ENCODE measurements at places on chromosomes 3 and 15.

- DNase-seq = no peak
These were observed 21.4 kb upstream of the DYNC1LI1 start for GRCh38 chr3:32592011-32592410.

GRCh38 chr15:53982876-53983275, 4.6 kb downstream of the UNC13C start:
- no peak for DNase-seq

GRCh38 chr3:124701687-124702086, 28.6 kb upstream of the UMPS start:
- no peak for DNase-seq

- no peak for DNase-seq
These were observed 7.6 kb upstream of the ISL2 start for GRCh38 chr15:76328958-76329357.

DNA sequence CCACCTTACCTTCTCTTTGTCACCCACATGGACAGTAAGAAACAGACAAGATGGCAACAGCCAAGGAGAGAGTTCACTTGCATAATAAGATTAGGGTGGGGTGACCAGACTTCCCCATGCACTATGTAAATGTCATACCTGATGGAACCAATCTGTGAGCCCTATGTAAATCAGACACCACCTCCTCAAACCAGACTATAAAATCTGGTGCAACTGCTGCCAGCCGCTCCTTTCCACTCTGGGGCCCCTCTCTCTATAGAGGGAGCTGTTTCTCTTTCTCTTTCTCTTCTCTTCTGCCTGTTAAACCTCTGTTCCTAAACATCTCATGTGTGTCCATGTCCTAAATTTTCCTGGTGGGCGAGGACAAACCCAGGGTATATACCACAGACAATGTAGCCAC, 405.5 kb upstream of the CNTN4 start:
- no peak for DNase-seq

GRCh38 chr3:18740631-18741583, 315.8 kb upstream of the SATB1 start:
- peak; percentile 79 for DNase-seq

DNA sequence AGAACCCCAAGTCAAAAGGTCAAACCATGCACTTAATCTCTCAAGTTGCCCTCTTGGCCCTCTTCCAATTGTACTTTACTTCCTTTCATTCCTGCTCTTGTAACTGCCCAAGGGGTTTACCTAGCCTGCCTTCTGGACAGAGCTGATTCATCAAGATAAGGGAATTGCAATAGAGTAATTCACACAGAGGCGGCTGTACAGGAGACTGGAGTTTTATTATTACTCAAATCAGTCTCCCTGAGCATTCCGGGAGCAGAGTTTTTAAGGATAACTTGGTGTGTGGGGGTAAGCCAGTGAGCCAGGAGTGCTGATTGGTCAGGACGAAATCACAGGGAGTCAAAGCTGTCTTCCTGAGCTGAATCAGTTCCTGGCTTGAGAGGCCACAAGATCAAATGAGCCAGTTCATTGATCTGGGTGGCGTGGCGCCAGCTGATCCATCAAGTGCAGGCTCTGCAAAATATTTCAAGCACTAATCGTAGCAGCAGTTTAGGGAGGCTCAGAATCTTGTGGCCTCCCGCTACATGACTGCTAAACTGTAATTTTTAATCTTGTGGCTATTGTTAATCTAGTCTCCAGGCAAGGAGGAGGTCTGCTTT, 590.0 kb downstream of the EPHA3 start:
- DNase-seq = no peak

- DNase-seq = peak; percentile 74
These were observed at the start of gene PLSCR2 for GRCh38 chr3:146469150-146470017. Gene PLSCR2 (minus strand): TSS chr3:146469561. CDS start chr3:146459904, 9,657 bp downstream.

DNA sequence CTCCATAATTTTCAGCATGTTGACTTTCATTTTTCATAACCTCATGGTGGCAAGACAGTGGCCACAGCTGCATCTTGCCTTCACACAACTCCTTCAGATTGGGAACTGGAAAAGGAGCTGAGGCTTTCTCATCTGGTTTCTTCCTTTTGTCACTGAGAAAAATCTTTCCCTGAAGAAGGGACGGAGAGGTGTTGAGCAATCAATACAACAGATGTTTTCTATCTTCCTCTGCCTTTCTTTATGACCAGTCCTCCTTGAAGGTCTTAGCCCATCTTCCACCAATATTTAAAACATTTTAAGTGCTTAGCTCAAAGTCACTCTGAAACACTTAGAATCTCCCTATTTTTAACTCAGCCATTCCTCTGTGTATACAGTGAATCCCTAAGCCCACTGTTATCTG, 11.9 kb downstream of the ZNF660 start:
- no peak for DNase-seq

DNA sequence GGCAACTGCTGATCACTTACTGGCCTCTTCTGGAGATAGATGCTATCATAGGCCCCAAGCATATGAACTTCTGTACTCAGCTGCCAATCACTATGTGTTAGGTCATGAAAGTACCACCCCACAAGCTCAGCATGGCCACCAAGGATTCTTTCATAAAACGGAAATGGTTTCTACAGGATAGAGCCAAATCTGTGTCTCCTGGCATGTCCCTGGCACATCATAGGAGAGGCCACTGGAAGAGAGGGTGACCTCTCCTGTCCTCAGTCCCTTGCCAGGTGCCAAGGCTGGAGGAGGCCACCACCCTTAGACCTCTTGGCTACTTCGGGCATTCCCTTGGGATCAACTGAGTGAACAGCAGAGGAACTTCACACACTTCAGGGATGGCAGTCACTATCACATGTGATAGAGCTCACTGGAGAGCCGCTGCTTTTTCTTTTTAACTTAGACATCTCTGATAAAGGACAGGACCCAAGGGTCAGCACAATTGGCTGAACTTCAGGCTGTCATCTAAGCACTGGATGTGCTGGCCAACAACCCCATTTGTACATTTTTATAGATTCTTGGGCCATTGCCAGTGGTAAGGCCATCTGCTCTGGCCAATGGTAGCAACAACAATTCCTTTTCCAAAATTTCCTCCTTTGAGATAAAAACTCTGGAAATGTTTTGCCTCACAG, 425.2 kb downstream of the SQOR start:
- DNase-seq = no peak

- DNase-seq = no peak
These were observed 30.3 kb upstream of the SEC13 start for GRCh38 chr3:10351013-10351735.

GRCh38 chr15:84653584-84653909, 536 bp downstream of the WDR73 start:
- no peak for DNase-seq

- no peak for DNase-seq
These were observed 77.3 kb downstream of the CNTN3 start for GRCh38 chr3:74537164-74537563.

- no peak for DNase-seq
These were observed 47.9 kb downstream of the TNK2 start for GRCh38 chr3:195860456-195860855.

GRCh38 chr15:89812011-89812846, 2.4 kb downstream of the ANPEP start:
- peak; percentile 39 for DNase-seq

DNA sequence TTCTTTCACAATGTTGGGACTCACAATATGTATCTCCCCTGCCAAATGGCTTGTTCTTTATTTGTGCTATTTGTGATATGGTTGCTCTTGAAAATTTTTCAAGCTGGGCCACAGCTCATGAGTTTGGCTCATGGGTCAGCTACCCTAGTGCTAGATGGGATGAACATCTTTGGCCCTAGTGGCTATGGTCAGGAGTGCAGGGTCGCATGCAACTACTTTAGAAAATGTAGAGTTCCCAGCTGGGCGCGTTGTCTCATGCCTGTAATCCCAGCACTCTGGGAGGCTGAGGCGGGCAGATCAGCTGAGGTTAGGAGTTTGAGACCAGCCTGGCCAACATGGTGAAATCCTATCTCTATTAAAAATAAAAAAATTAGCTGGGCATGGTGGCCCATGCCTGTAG, 55.8 kb downstream of the POLR2M start:
- DNase-seq = peak; percentile 16

DNA sequence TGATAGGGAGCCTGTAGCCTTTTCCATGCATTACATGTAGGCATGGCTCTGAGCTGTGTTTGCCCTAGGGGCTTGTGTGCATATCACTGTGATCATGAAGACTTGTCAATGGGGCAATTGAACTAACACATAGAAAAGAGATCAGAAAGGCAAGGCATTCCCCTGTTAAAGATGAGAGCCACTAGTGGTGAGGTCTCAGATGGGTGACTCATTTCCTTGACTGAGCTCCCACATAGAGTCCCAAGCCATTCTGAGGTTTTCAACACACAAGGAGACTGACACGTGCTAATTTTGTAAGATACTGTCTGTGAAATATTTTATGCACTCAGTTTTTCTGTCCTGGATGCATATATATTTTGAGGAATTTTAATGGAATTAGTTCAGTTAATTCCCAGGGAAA, 53.8 kb downstream of the SAMMSON start:
- peak; percentile 56 for DNase-seq

GRCh38 chr3:133991637-133992036, 38.1 kb downstream of the SLCO2A1 start:
- peak; percentile 70 for DNase-seq

GRCh38 chr3:43187836-43188479, 82.1 kb upstream of the POMGNT2 start:
- no peak for DNase-seq

DNA sequence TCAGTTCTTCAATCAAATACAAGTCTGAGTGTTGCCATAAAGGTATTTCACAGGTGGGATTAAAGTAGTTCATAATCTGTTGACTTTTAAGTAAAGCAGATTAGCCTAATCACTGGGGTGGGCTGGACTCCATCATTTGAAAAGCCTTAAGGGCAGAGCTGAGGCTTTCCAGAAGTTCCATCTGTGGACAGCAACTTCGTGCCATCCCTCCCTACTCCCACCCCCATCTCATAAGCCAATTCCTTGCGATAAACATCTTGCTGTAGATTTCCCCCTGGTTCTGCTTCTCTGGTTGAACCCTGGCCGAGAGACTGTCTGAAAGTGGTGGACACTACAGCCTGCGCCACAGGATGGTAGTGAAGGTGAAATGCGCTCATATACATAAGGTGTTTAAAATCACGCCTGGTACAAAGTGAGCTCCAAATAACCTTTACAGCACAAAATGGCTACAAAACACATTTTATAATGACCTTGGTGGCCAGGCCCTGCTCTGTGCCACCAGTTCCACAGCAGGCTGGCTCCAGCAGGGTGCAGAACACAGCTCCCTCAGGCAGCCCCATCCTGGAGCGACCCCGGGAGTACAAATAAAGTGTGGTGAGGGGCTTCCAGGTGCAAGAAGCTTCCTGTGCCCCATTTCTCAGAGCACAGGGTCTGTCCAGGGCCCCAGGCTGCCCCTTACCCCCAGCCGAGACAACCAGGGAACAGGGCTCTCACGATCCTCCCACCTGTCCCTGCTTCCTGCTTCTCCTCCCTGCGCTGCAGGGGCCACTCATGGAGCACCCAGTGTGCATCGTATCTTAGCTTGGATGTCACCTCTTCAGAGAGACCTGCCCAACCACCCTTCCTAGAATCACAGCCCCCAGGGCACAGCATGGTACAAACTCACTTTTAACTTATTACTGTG, 25.8 kb upstream of the GATA2 start:
- DNase-seq = no peak

- no peak for DNase-seq
These were observed 33.8 kb downstream of the ALDH1L1 start for GRCh38 chr3:126146525-126147146.

- no peak for DNase-seq
These were observed 78.2 kb downstream of the SMAD3 start for GRCh38 chr15:67143646-67144045.

DNA sequence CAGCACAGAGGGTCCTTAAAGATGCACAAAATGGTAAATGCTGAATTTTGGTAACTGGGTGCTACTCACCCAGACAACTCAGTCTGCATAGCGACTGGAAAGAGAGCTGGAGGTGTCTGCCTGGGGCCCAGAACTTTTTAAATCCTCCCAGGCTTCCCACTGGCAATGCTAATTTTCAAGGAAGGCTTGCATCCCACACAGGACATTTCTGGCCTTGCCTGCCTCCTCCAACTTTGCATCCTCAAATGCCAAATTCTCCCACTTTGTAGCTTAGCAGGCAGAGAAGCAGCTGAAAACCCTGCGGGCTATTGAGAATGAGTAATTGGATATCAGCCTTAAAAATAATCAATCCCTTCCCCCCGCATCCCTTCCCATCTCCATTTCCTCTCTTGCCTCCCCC, 656.6 kb upstream of the ADAMTS9 start:
- no peak for DNase-seq

DNA sequence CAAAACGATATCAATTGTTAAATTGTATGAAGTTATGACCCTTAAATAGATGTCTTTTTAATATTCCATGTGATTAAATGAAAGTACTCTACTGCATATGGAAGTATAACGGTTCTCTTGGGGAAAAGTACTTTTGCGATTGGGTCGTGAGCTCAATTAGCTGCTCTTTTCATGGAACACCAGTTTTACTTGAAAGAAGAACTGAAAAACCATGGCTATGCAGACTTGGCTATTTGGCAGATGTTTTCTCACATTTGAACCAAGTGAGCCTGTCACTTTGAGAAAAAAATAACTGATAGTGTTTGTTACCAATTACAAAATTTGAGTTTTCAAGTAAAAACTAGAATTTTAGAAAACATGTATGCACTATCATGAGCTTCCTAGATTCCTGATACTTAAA, 5.9 kb upstream of the INAFM2 start:
- no peak for DNase-seq

GRCh38 chr3:43525386-43525785, 96.4 kb downstream of the ANO10 start:
- DNase-seq = no peak

- no peak for DNase-seq
These were observed 45.5 kb upstream of the CGNL1 start for GRCh38 chr15:57330619-57331340.

- no peak for DNase-seq
These were observed 231.9 kb upstream of the SEMA6D start for GRCh38 chr15:47485419-47485818.

GRCh38 chr3:32780071-32780734, 37.6 kb upstream of the TRIM71 start:
- DNase-seq = no peak

- DNase-seq = peak; percentile 11
These were observed 48.5 kb downstream of the THBS1 start for GRCh38 chr15:39629371-39629770.

GRCh38 chr3:171783626-171784025, 26.7 kb downstream of the PLD1 start:
- DNase-seq = no peak

DNA sequence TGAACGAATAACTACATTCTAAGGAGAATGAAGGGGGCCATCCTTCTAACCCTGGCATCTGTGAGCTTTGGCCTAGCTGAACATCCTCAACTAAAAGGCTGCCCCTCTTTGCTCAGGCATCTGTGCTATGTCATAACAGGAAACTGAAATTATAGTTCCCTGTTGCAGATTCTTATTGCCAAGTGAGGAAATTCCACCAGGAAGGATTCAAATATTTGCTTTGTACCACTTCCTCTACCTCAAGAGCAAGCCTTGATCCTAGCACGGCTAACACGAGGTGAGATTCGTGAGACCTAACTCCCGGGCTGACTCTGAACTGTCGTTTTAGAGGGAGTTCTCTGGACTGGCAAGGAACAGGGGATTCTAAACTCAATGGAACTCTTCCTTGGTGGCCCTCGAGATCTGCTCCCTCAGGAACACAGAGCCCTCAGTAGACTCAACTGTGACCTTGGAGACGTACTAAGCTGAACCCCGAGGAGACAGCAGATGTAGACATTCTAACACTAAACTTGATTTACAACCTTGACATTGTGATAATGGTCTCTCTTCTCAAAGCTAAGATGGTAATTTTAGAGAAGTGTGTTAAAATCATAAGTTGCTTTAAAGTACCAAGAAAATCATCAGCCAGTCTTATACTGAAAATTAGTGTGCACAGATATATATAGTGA, 4.2 kb downstream of the SPG21 start:
- peak; percentile 53 for DNase-seq
